NCI-H1417 treated with DMSO at 0.1 percent for 48 hours (cell line): ENCODE measurements at places on chromosomes 5 and 9.

- no peak for DNase-seq
Measured at GRCh38 chr5:67723873-67724272, 491.7 kb upstream of the PIK3R1 start.

DNA sequence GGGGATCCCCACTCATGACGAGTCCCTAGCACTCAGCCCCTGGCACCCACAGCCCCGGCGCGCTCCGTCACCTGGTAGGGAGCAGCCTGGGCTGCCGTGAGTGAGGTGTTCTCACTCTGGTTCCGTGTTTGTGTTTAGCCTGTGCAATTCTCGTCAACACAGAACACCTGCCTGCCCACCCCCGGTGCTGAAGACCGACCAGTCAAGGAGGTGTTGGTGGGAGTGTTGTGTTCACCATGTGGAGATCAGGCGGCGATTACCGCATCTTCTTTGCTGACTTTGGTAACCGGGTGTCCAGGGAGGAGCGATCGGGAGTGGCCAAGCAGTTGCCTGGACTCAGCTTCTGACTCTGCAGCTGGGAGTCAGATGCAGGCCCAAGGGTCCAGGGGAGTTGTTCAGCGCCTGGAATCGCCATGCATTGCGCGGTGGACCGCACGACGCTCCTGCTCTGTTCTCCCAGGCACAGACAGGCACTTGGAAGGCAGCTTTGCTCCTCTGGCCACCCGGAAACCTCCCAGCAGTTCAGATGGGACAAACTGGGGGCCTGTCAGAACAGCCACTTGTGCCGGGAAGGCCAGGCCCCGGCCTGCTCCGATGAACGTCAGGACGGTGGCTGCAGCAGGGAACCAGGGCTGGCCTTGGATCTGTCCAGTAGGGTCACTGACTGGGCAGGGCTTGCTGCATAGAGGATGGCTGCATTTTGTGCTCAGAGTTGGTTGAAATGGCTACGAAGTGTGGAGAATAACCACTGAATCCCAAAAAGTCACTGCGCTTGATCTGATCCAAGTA, 28.2 kb downstream of the EXOC3 start:
- DNase-seq: no peak

DNA sequence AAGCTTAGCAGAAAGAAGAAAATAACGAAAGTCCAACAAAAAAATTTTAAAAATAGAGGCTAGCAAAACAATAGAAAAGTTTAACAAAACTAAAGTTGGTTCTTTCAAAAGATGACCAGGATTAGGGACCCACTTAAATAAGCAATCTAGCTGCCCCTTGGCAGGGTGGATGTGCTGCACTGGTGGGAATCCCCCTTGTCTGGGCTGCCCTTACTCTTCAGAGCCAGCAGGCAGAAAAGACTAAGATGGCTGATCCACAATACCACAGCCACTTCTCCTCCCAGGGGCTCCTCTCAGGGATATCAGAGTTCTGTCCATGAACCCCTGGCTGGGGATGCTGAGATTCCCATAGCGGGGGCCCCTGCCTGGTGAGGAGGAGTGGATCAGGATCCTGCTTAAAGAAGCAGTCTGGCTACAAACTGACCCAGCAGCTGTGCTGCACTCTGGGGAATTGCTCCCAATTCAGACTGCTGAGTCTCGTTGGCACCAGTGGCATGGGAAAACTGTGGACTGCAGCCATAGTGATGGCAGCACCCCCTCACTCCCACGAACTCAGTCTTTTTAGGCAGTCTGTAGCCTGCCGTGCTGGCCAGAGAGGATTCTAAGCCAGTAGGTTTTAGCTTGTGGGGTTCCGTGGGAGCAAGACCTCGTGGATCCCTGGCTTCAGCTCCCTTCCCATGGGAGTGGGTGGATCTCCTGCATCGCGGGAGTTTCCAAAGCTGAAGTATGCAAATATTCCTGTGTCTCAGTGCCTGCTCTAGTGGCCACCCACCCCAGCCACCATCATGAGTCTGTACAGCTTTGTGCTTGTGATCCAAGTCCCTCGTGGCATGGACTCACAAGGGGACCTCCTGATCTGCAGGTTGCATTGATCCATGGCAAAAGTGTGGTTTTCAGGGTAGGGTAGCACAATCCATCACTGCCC, 2.9 kb upstream of the INSL6 start:
- no peak for DNase-seq

GRCh38 chr5:154365823-154366222, 80.0 kb upstream of the SAP30L start:
- DNase-seq: no peak

DNA sequence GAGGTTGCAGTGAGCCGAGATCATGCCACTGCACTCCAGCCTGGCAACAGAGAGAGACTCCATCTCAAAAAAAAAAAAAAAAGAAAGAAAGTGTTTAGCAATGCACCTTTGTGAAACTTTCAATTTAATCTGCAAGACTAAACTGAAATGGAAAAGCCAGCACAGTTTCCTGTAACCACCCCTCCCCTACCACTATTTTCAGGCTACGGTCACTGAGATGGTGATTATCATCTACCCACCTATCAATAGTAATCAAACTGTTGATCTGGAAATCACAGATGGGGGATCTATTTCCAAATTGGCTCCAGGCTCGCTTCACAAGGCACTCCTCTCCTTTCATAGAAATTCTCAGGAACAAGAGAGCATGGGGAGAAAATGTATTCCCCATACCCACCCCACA, 30.6 kb upstream of the IL7R start:
- no peak for DNase-seq

DNA sequence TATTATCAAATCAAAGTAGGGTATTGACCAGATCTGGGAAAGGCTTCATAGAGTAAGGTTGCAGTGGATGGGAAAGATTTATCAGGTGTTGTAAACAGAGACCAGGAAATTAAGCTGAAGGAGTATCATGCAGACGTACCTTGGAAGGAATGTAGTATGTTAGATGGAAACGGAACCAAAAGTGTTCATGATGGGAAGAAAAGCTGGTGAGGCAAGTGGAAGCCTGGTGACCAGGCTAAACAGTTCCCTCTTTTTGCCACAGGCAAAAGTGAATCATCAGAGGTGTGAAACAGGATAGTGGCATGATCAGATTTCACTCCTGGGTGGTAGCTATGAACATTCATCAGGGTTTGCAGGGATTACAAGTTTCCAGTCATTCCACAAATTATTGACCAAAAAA, 780.1 kb upstream of the DMAC1 start:
- DNase-seq: no peak

DNA sequence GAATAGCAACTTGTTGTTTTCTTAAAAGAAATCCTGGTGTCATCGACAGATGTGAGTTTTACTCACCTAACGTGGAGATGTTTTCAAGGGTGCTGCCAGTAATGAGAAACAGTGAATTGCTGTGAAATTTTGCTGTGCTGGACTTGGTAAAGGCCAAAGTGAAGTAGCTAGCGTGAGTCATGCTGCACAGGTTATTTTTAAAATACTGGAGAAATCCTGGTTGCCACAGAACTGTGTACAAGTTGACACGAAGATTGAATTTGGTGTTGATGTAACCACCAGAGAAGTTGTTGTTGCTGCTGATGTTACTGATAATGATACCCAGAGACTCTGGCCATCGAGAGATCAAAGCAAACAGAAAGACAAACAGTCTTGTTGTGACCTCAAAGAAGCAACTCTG, 187.9 kb upstream of the NFIL3 start:
- no peak for DNase-seq

GRCh38 chr9:995781-996180, 19.3 kb downstream of the DMRT3 start:
- no peak for DNase-seq

GRCh38 chr5:134509308-134510040, 16.0 kb upstream of the JADE2 start:
- DNase-seq: no peak

- no peak for DNase-seq
Measured at GRCh38 chr9:15220658-15221318, 86.2 kb downstream of the TTC39B start.

GRCh38 chr5:175900157-175900556, 28.8 kb downstream of the CPLX2 start:
- DNase-seq: no peak

DNA sequence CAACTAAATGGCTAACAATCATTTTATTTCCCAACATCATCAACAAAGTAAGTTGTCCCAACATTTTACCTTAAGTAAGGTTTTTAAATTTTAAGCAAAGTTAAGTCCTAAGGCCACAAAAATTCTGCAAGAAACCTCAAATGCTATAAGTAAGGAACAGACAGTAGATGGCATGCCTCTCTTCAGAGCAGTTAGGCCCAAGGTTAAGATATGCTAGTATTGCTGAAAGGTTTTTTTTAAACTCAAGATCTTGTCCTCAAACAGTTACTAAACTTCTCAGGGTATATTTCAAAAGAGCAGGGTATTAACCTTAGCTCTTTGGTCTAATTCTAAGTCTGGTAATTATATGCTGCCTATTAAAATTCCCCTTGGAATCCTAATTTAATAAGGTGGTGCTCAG, 35.1 kb downstream of the PJA2 start:
- no peak for DNase-seq

DNA sequence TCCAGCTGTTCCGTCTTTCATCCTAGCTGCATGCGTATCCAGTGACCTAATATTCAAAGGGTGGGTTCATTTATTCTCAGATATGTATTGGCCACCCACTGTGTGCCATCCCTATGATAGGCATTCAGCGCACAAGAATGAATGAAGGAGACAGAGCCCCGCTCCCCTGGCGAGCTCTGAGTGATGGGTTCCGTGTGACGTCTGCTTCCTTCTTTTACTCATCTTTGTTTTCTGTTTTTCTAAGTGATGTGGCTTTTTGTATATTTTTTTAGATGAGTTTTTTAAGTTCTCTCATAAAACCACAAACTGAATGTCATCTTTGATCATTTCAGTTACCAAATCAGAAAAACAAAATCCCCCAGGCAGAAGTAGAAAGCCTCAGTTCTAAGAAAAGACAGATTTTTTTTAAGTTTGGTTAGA, 168.3 kb upstream of the OTULINL start:
- DNase-seq: no peak

DNA sequence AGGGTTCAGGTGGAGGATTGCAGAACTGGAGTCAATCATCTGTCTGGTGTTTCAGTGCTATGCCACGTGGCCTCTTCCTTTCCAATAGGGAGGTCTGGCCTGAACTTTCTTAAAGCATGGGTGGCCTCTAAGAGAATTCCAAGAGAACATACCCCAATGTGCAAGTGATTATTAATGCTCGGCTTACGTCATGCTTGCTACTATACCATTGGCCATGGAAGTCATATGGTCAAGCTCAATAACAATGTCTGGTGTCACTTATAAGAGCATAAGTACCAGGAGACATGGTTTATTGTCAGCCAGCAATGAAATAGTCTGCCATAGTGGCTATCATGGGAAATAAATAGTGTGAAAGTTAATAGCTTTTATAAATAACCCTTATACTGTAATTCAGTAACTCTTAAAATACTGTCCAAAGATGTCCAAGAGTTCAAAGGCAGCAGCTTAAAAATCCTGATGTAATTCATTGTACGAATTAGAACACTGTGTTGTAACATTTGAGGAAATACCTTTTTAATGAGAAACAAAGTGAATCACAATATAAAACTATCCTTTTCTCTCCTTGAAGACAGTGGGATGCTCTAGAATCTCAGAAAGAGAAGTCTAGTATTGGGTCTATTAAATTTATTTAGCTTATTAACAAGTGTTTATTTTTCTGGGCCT, 355.4 kb upstream of the PRR16 start:
- DNase-seq: no peak

DNA sequence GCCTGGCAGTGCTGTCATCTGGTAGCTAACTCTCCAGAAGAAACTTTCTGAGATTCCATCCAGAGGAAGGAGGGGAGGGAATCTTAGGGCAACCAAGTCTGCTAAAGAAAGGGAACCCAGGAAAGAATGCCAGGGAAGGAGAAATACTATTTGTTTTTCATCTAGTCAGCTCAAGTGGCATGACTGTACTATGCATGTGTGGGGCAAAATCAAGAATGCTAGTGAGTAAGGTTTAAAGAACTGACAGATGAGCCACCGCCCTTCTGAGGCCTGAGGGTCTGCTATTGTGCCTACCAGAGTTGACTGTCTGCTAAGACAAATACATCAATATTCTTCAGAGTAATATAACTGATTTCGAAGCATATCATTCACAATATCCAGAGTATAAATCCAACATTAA, 204.2 kb downstream of the SLC12A2 start:
- no peak for DNase-seq

DNA sequence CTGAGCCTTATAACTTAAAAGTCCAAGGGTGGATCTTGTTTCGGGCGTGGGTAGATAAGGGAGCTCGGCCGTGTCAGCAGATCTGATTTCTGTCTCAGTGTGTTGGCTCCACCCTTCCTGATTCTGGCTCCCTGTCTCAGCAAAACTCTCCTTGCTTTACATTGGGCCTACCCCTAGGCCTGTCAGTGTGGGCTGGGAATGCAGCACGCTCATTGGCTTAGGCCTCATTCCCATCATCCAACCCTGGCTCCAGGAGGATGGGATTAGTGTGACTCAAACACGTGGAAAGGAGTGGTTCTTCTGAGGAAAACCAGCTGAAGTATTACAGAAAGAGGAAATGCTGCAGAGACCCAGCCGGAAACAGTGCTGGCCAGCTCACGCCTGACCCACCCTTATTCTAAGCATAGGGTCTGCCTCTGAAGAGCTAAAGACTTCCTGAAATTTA, 59.9 kb downstream of the ZFAND5 start:
- DNase-seq: no peak
